Epithelial cell of alveolus of lung (primary cell): ENCODE measurements at places on chromosomes 7 and 10. TPM values are rescaled to one million over a fixed set of nuclear protein-coding genes. Genes with fewer than 3 reads are reported as not detected.

The CCDC146 gene
- 0.24 and 0.26 TPM in 2 replicates for total RNA-seq

The PLEKHA8 gene
- 7.5 and 9.8 TPM in 2 replicates for total RNA-seq

The ASZ1 gene
- total RNA-seq, result 0.24 TPM in 1 of 2 replicates, not detected in the other

The AP3M1 gene
- total RNA-seq, result 28.3 and 29.9 TPM in 2 replicates

The PNLIPRP3 gene
- total RNA-seq, result under 0.01 TPM in 1 of 2 replicates, not detected in the other

The CFTR gene
- 0.13 and 23.3 TPM in 2 replicates for total RNA-seq

The ACBD7 gene
- total RNA-seq, result 0.40 and 1.9 TPM in 2 replicates

The TCF7L2 gene
- total RNA-seq, result 3.5 and 25.2 TPM in 2 replicates

The SLC26A3 gene
- not detected in 2 replicates for total RNA-seq

The COL13A1 gene
- total RNA-seq, result 3.7 and 22.6 TPM in 2 replicates

The STEAP4 gene
- total RNA-seq, result under 0.01 and 0.08 TPM in 2 replicates

The CHST3 gene
- 10.3 and 10.9 TPM in 2 replicates for total RNA-seq

The SAMD9L gene
- 1.0 and 6.6 TPM in 2 replicates for total RNA-seq

The LIPJ gene
- not detected in 2 replicates for total RNA-seq

The GPNMB gene
- total RNA-seq, result 5.1 and 13.7 TPM in 2 replicates

The PLOD3 gene
- 61.8 and 126 TPM in 2 replicates for total RNA-seq
